ENCODE measurements at places on chromosomes 3 and 15.

- no peaks in the 10 kb centered on the region for H3K36me3 ChIP-seq
- no peak for DNase-seq
- no peaks in the 10 kb centered on the region for H3K27me3 ChIP-seq
These were observed 530.8 kb downstream of the SHQ1 start for GRCh38 chr3:72317491-72317890.

- peak overlapping the region; percentile 84 for H3K27ac ChIP-seq
- H3K4me1 ChIP-seq = peaks cover 57% of the 10 kb centered on the region
- DNase-seq = no peak
- peaks cover 30% of the 10 kb centered on the region for H3K36me3 ChIP-seq
- H3K27me3 ChIP-seq = no peaks in the 10 kb centered on the region
These were observed 1.3 kb downstream of the BNIP2 start for GRCh38 chr15:59687836-59688235.

DNA sequence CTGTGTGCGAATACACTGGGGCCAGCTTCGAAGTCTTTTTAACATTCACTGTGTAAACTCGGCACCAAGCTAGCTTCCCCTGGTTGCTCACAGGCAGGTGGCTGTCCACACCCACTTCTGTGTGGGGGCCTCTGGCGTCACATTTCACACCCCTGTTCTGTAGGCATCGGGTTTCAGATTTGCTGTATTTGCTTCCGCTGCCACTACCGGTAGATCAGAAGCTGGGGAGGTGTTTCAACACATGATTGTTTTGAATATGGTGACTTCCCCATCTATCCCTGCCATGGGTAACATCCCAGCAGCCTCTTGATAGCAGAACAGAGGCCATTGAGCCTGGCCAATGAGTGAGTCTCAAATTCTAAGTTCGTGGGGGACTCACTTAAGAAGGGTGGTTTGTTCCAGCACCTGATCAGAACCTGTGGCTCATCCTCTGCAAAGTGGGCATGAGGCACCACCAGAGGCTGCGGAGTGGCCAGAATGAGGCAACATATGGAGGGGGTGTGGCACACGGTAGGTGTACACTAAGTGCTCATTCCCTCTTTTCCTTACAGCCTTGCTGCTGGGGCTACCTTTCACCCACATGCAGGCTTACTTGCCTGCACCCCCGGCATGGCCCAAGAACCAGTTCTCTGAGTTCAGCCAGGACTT lies 61.5 kb downstream of the IQSEC1 start:
- peak overlapping the region; percentile 59 for H3K4me3 ChIP-seq
- H3K27me3 ChIP-seq = no peaks in the 10 kb centered on the region
- H3K36me3 ChIP-seq = peaks cover 3% of the 10 kb centered on the region
- H3K27ac ChIP-seq = peak overlapping the region; percentile 91
- peak; percentile 83 for DNase-seq

GRCh38 chr3:85567071-85567676 lies 608.4 kb downstream of the CADM2 start:
- DNase-seq = peak; percentile 26
- H3K4me3 ChIP-seq = no peak overlapping the region
- H3K27ac ChIP-seq = no peak overlapping the region
- H3K36me3 ChIP-seq = no peaks in the 10 kb centered on the region
- H3K4me1 ChIP-seq = no peaks in the 10 kb centered on the region

- no peak overlapping the region for H3K4me3 ChIP-seq
- H3K27ac ChIP-seq = peak overlapping the region; percentile 67
- peak; percentile 36 for DNase-seq
- H3K4me1 ChIP-seq = peaks cover 88% of the 10 kb centered on the region
These were observed 85.7 kb downstream of the ST6GAL1 start for GRCh38 chr3:187015903-187016638.

- no peak overlapping the region for H3K27ac ChIP-seq
- H3K4me1 ChIP-seq = no peaks in the 10 kb centered on the region
- no peak overlapping the region for H3K4me3 ChIP-seq
- H3K27me3 ChIP-seq = peaks cover 9% of the 10 kb centered on the region
- no peak for DNase-seq
- H3K36me3 ChIP-seq = no peaks in the 10 kb centered on the region
These were observed 62.7 kb downstream of the PCSK6 start for GRCh38 chr15:101426761-101427333.

DNA sequence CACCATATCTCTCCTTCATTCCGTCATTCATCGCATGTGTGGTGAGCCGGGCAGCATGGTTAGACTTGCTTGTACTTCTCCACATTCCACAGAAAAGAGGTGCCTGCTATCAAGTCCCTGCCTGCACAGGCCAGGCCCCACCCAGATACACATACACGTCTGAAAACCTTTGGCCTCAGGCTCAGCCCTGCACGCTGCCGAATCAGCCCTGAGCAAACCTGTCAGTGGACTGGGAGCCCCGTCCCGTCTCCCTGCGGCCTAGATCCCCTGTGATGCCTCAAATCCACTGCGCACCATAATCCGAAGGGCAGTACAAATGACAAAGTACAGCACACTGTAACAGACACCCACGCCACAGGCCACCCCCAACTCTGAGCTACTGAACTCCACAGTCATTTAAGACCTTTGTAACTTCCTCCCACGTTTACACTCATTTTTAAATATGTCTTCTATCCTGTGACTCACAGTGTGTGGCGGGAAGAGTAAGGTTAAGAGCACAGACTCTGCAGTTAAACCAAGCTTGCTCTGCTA lies 67.1 kb downstream of the MB21D2 start:
- no peak overlapping the region for H3K4me3 ChIP-seq
- peak overlapping the region; percentile 74 for H3K27ac ChIP-seq
- H3K27me3 ChIP-seq = no peaks in the 10 kb centered on the region
- DNase-seq = peak; percentile 39
- H3K36me3 ChIP-seq = no peaks in the 10 kb centered on the region

DNA sequence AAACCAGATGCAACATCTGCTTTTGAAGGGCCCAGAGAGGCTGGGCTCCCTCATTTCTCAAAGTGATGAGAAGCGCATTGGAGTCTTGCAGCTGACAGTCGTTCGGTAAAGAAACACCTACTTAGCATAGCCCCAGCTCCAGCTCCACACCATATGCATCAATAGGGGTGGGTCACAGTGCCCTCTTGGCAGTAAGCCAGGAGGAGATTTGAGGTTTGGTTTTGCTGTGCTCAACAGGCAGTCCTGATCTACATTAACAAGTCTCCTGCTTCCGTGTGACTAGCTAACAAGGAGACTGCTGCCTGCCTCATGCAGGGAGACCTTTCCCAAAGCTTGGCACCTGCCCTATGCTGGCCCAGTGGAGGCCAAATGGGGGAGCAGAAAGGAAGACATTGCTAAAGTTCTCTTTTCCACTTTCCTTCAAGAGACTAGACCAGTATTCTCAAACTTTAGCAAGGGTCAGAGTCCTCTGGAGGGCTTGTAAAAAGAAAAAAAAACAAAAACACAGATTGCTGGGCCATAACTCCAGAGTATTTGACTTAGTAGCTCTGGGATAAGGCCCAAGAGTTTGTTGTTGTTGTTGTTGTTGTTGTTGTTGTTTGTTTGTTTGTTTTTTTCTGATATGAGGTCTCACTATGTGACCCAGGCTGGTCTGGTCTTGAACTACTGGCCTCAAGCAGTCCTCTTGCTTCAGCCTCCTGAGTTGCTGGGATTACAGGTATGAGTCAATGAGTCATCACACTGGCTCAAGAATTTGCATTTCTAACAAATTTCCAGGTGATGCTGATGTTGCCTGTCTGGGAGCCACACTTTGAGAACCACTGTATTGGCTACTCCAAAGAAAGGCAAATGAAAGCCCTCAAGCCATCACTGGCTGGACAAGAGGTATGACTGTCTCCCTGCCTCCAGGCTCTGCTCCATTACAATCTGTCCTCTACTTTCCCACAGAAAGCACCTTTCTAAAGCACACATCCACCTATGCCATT lies 294.9 kb downstream of the RORA start:
- H3K4me1 ChIP-seq = peaks cover 13% of the 10 kb centered on the region
- no peaks in the 10 kb centered on the region for H3K36me3 ChIP-seq
- no peak overlapping the region for H3K4me3 ChIP-seq
- H3K27me3 ChIP-seq = peaks cover 9% of the 10 kb centered on the region

DNA sequence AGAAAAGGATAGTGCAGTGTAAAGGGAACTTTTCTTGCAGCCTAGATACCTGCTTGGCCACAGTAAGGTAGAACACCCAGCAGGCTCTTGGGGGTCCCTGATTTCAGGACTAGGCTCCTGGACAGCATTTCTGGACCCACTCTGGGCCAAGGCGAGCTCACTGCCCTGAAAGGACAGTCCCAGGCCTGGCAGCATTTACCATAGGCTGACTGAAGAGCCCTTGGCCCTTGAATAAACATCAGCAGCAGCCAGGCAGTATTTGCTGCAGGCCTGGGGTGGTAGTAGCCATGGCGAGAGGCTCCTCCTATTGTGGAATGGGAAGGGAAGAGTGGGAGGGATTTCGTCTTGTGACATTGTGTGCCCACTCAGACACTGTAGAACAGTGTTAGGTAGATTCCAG lies 529.2 kb downstream of the TUSC7 start:
- no peak for DNase-seq
- H3K4me3 ChIP-seq = no peak overlapping the region
- no peaks in the 10 kb centered on the region for H3K36me3 ChIP-seq
- H3K27ac ChIP-seq = no peak overlapping the region
- no peaks in the 10 kb centered on the region for H3K27me3 ChIP-seq
- H3K4me1 ChIP-seq = no peaks in the 10 kb centered on the region

DNA sequence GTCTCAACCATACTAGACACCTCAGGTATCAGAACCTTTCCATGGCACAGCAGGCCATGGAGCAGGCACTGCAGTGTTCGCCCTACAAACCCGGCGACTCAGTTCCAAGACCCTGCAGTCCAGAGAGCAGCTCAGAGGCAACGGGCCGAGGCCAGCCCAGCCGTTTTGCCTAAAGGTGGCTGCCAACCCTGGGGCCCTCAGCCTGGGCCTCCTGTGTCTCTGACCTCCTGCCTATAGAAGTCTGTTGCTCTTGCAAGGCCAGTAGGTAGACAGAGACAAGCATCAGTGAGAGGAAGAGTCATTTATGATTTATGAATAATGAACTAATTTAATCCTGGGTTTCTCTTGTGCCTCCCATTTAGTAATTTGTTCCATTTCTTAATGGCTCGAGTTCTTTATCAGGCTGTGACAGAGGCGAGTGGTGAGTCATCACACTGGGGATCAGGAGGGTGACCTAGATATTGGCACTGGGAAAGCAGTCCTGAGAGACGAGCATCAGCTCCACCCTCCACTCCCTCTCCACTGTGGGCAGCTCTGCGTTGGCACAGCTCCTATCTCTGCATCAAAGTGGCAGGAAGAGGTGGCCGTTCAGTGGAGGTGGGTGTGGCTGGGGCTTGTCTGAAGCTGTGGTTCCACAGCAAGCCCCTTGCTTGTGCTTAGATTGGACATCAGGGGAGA lies 79.8 kb downstream of the ABHD5 start:
- H3K27me3 ChIP-seq = peaks cover 3% of the 10 kb centered on the region
- peak overlapping the region; percentile 79 for H3K27ac ChIP-seq
- DNase-seq = peak; percentile 27
- no peaks in the 10 kb centered on the region for H3K36me3 ChIP-seq
- peaks cover 36% of the 10 kb centered on the region for H3K4me1 ChIP-seq
- H3K4me3 ChIP-seq = no peak overlapping the region

DNA sequence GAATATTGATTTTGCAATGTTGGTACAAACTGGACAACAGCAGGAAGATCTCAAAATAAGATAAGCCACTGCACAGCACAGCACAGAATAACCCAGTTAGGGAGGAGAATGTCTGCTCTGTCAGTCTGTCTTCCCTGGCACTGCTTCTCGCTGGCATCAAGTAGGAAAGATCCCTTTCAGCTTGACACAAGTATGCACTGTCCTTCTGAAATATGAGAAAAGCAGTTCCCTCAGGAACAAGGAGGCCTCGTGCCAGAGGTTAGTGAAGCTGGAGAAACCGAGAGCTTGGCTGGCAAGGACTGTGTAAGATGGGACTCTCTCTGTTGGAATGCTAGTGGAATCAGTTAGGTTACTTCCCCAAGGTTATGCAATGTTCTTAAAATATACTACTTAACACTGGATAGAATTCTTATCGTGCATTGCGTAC lies 59.1 kb downstream of the FMN1 start:
- no peaks in the 10 kb centered on the region for H3K27me3 ChIP-seq
- no peaks in the 10 kb centered on the region for H3K36me3 ChIP-seq
- H3K4me1 ChIP-seq = no peaks in the 10 kb centered on the region
- no peak overlapping the region for H3K27ac ChIP-seq
- no peak for DNase-seq

GRCh38 chr15:91473894-91474545 lies 374.0 kb downstream of the SV2B start:
- H3K27me3 ChIP-seq = no peaks in the 10 kb centered on the region
- DNase-seq = no peak

DNA sequence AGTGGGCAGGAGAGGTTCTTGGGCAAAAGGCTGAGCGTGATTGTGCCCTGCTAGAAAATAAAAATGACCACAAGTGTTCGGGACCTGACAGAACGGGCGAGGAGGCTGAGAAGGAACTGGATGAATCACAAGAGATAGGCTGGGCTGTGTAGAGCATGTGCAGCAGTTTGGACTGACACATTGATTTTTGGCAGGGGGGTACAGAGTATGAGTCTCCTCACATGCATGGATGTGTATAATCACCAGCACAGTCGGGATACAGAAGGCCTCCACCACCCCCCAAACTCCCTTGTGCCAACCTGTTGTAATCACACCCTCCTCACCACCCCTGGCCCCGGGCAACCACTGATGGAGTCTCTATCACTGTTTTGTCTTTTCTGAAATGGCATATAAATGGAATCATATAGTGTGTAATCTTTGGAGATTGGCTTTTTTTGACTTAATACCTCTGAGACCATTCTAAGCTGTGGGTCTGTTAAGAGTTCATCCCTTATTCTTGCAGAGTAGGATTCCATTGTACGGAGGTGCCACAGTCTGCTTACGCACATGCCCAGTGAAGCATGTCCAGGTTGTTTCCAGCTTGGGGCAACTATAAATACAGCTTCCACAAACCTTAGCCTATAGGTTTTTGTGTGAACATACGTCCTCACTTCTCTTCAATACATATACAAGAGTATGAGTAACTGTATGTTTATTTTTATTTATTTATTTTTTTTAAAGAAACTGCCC lies 438.8 kb downstream of the FOXP1 start:
- H3K27ac ChIP-seq = peak overlapping the region; percentile 49
- no peaks in the 10 kb centered on the region for H3K27me3 ChIP-seq
- H3K36me3 ChIP-seq = peaks cover 41% of the 10 kb centered on the region
- no peak overlapping the region for H3K4me3 ChIP-seq

- H3K4me1 ChIP-seq = peaks cover 45% of the 10 kb centered on the region
- peak overlapping the region; percentile 81 for H3K27ac ChIP-seq
These were observed 330 bp upstream of the TBC1D2B start for GRCh38 chr15:78077871-78078210.

DNA sequence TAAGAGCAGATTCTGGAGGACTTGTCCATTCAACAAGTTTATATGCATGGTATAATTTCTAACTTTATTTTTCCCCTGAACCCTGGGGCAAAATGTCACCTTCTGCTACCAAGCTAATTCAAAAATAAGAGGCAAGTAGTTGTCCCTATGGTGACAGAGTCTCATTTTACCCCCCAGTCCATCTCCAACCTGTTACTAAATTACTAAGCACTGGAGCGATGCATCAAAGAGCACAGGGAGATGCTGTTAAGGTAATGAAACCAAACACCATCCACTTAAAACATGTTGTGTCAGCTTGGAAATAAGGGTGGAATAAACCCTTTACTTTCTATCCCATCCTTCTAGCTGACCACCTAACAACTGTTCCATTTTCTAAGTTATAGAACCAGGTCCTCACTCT lies 417.4 kb upstream of the ATP11B start:
- H3K4me1 ChIP-seq = no peaks in the 10 kb centered on the region
- H3K4me3 ChIP-seq = no peak overlapping the region
- no peaks in the 10 kb centered on the region for H3K36me3 ChIP-seq
- no peak overlapping the region for H3K27ac ChIP-seq
- DNase-seq = no peak

GRCh38 chr3:28576614-28577200 lies 228.1 kb upstream of the AZI2 start:
- no peak for DNase-seq
- peaks cover 2% of the 10 kb centered on the region for H3K36me3 ChIP-seq
- no peak overlapping the region for H3K4me3 ChIP-seq
- H3K4me1 ChIP-seq = peaks cover 3% of the 10 kb centered on the region
- peaks cover 60% of the 10 kb centered on the region for H3K27me3 ChIP-seq
